ENCODE measurements at places on chromosomes 13 and 19. TPM values are rescaled to one million over a fixed set of nuclear protein-coding genes. Genes with fewer than 3 reads are reported as not detected.

DNA sequence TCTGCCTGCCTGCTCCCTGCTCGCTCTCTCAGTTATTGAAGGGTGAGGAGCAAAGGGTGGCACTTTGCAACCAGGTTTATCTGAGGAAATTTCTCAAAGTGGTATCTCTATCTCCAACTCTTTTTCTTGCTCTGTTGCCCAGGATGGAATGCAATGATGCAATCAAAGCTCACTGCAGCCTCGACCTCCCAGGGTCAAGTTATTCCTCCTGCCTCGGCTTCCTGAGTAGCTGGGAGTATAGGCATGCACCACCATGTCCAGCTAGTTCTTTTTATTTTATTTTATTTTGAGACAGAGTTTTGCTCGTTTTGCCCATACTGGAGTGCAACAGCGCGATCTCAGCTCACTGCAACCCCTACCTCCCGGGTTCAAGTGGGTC, 4.9 kb downstream of the ACTMAP start:
- no peak overlapping the region for H3K4me3 ChIP-seq
- DNase-seq, result no peak
- H3K36me3 ChIP-seq, result peaks cover 32% of the 10 kb centered on the region
- H3K27ac ChIP-seq, result no peak overlapping the region

B3GNT8 gene
- 0.52 TPM for polyA plus RNA-seq

- no peak overlapping the region for H3K27ac ChIP-seq
- no peak for DNase-seq
- no peaks in the 10 kb centered on the region for H3K4me1 ChIP-seq
- no peaks in the 10 kb centered on the region for H3K27me3 ChIP-seq
- H3K4me3 ChIP-seq, result no peak overlapping the region
Observed at GRCh38 chr13:110944121-110944967, 29.5 kb upstream of the ANKRD10 start.

DNA sequence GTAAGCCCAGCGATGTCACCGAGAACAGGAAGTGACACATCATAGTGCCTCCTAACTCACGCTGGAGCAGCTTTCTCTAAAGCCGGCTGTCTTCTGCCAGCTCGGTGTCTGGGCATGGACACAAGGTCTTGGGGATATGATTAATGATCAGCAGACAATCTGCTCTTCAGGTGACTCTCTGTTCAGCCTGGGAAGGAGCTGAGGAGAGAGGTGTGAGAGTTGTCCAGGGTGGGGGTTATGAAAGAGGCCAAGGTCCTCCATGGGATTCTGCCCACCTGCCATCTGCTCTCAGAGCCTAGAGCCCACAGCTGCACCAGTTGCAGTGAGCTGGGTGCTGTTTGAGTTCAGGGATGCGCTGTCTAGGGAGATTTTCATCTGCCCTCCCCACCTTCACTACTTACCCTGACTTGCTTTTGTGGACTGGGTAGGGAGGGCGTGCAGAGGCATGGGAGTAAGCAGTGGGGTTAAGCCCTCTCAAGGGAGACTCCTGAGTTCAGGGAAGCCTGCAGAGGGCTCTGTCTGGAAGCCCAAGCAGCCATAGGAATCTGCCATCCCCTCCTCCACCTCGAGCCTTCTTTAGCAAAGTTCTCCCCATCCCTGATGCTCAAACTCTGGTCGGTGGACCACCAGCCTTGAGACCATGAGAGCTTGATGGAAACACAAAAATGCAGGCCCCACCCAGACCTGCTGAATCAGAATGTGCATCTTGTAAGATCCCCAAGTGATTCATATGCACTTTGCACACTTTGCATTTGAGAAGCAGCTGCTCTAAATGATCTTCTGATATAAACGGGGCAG, 539.7 kb downstream of the RFC3 start:
- no peak overlapping the region for H3K4me3 ChIP-seq
- H3K27ac ChIP-seq, result no peak overlapping the region
- H3K36me3 ChIP-seq, result no peaks in the 10 kb centered on the region
- no peak for DNase-seq

- no peaks in the 10 kb centered on the region for H3K27me3 ChIP-seq
- peaks cover 11% of the 10 kb centered on the region for H3K4me1 ChIP-seq
- H3K4me3 ChIP-seq, result no peak overlapping the region
- no peak overlapping the region for H3K27ac ChIP-seq
- DNase-seq, result no peak
Observed at GRCh38 chr19:33482476-33482875, 39.1 kb downstream of the PEPD start.

GRCh38 chr13:94269557-94269956, 209.9 kb downstream of the DCT start:
- H3K4me3 ChIP-seq, result no peak overlapping the region
- H3K27me3 ChIP-seq, result no peaks in the 10 kb centered on the region
- H3K4me1 ChIP-seq, result no peaks in the 10 kb centered on the region
- no peak for DNase-seq
- H3K36me3 ChIP-seq, result no peaks in the 10 kb centered on the region
- H3K27ac ChIP-seq, result no peak overlapping the region

KLK8 gene
- not detected for polyA plus RNA-seq

GPR4 gene
- 3.1 TPM for polyA plus RNA-seq
